Dermis blood vessel endothelial cell (primary cell): ENCODE measurements at places on chromosomes 11 and 22. TPM values are rescaled to one million over a fixed set of nuclear protein-coding genes. Genes with fewer than 3 reads are reported as not detected.

GRCh38 chr22:33105501-33105911 lies 47.3 kb upstream of the SYN3 start:
- DNase-seq, result no peak

DNA sequence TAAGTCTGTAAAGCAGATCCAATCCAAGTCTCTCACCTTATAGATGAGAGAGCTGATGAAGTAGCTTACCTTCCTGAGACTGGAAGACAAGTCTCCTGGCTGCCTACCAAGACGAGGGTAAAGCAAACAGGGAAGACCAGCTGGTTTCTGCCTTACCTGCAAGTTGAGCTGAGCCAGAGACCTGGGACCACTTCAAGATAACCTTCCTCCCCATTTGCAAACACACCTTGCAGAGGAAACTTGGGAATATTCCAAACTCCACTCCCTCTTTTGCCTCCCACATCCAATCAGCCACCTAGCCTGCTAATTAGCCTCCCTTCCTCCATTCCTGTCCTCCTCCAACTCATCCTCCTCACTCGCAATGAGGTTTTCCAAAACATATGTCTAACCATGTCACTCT lies 23.4 kb upstream of the ROBO3 start:
- DNase-seq, result no peak

The FKBP2 gene
- total RNA-seq, result 43.9 and 45.6 TPM in 2 replicates

DNA sequence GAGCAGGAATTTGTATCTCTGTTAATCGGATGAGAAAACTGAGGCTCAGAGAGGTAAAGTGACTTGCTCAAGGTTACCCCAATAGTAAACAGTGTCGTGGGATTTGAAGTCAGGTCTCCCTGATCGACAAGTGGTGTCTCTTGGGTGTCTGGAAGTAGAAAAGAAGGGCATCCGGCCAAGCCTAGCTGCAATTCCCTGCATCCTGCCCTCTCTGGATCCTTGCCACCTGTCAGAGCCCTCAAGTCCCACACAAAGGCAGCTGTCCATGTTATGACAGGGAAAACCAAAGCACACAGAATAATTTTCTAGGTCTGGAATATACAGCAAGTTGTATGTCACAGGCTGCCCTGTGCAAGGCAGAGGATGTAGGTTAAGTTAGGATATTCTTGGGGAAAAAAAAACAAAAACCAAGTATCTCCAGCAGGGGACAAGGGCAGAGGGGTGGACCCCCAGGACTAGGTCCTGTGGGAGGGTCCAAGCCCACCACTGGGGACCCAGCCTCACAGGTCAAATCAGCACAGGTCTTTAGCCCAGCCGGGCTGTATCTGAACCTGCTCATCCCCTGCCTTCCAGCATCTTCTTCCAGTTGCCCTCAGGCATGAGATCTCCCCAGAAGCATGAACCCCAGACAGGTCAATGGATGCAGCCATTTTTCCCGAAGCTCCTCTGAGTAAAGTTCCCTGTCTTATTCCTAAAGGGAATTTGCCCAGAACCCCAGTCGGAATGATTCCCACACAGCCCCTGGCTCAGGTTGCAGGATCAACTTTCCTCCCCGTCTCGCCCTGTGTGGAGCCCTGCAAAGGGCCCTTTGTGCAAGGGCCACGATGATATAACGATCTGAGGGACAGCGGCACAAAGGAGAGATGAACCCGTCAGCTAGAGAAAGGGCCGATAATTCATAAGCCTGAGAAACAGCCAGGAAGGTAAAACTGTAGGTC lies 15.0 kb downstream of the USH1C start:
- DNase-seq, result peak; percentile 10

- no peak for DNase-seq
Measured at GRCh38 chr11:29361369-29361768, 655.5 kb downstream of the KCNA4 start.

DNA sequence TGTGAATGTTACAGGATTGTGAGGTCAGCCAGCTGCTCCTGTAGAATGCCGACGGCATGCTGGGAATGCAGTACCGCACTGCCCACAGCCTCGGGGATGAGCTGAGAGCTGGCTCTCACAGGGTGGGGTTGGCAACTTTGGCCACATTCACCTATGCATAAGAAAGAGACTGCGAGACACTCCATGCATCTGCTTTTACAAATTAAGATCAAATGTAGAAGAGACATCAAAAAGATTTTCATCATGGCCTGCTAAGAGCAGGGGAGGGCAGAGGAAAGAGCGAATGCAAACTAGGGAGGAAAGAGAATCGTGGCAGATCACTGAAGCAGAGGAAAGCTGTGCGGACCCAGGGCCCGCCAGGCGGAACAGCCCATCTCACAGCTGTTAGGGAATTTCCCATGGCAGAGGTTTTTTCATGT lies 49.8 kb upstream of the SPATA19 start:
- no peak for DNase-seq

The PIWIL4 gene
- 0.79 and 1.2 TPM in 2 replicates for total RNA-seq

- no peak for DNase-seq
Measured at GRCh38 chr11:19183646-19184045, 18.1 kb downstream of the CSRP3 start.
